ENCODE measurements at places on chromosomes 13 and 19.

- no peak for DNase-seq
Observed at GRCh38 chr13:68030152-68030809, 800.1 kb upstream of the PCDH9 start.

DNA sequence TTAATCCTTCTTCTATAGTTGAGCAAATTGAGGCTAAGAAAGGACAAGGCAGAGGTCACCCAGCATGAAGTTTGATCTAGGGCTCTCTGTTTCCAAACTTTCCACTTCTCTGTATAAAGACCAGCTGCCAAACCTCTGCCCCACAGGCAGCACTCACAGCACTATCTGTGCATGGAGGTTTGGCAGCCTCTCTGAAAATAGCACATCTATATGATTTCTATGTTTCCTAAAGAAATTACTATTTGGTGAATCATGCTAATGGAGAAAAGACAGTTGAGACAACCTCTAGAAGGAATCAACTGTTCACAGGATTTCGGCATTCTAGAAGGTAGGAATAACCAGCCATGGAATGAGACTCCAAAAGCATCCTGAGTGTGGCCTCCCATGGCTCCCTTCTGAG, 554.5 kb downstream of the IRS2 start:
- no peak for DNase-seq

GRCh38 chr13:56515441-56515840, 625.3 kb upstream of the PRR20A start:
- DNase-seq, result no peak

DNA sequence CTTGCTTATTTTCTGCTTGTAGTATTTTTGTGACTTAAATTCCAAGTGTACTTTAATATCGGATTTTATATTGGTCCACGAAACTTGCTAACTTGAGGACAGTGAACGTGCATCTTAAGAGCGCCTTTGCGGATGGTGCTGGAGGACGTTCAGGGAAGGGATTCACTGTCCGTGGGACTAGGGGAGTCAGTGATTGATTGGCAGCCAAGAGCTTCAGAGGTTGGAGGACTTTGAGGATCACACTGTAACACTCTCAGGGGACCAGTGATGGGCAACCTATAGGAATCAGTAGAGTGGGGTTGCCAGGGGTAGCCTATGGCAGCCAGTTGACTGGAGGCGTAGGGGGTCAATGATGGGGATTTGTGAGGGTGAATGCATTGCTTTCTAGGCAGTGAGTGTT, 516 bp downstream of the ZNF175 start:
- DNase-seq, result no peak

DNA sequence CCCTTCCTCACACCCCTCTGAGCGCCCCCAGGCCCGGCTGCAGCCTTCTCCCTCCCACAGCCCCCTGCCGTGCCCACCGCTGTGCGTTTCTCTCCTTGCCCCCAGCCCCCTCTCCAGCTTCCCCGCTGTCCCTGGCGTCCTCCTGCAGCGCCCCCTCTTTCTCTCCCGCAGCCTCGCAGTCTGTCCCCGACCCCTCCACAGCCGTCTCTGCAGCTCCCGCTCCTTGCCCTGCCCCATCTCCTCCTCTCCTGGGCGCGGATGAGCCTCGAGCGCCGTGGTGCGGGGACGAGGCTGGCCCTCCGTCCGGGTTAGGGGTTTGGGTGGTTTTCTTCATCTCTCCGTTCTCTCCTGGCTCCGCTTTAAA, 1.1 kb downstream of the KMT5C start:
- no peak for DNase-seq

DNA sequence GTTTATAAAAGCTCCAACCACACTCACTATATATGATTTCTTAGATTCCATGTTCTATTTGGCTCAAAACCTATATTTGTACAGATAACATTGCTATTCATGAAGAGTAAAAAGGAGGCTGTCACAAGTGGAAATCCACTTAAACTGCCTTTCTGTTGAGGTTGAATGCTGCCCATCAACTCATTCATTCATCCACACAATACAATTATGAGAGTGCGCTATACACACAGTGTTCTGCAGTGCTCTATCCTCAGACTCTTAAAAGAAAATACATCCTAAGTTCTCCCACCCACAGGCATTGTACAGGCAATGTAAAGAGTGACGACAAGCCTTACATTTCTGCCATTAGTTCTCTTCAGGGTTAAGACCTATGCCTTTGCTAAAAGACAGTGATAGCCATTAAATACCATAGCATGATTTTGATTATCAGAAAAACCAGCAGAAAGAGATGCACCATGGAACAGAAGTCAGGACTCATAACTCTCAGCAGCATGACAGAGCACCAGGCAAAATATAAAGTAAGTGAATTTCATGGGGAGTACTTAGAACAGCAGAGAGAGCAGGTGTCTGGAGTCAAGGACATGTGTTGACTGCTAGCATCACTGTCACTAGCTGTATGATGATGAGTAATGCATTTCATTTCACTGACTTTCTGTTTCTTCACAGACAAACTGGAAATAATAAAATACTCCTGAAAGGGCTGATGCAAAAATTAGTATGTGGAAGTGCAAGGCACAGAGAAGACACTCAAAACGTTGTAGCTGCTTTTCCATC, 218.0 kb downstream of the RBM26 start:
- DNase-seq, result no peak

- no peak for DNase-seq
Observed at GRCh38 chr19:8576273-8576993, 809 bp downstream of the MYO1F start.

All from activated T-cell treated with anti-CD3 and anti-CD28 coated beads for 1 hour (primary cell).